NCI-H187 treated with DMSO at 0.1 percent for 48 hours (cell line): ENCODE measurements at places on chromosomes 7 and 10.

DNA sequence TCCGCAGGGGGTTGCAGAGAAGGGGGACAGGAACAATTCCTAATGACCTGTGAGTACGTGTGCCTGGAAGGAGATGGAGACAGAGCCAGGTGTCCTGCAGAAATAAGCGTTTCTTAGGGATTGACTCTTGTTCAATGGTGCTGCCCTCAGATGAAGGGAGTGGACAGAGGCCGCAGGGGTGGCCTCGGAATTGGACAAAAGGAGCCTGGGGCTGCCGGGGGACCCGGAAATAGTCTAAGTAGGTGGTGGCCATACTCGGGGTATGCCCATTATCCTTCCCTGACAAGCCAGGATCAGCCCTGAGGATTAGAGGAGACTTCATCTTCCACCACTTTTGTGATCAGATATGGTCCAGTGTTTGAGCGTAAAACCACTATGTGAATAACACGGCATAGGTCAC lies 39.2 kb downstream of the ELFN1 start:
- DNase-seq, result no peak

DNA sequence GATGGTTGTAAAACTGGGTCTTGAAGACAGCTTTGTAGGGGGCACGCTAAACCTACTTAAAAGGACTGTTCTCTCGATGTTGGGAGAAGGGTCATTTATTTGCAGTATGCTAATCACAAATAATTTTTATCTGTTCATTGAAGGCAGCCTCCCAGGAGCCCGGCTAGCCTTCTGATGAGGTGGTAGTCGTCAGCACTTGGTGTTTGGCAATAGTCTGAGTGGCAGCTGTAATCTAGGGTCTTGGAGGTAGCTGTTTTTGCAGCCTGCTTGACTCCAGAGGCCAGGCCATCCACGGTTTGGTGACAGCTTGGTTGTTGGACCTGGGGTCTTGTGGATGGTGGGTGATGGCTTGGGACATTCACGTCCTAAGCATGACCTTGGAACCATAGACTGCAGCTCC lies 2.2 kb downstream of the GTF2IRD1 start:
- DNase-seq, result no peak

GRCh38 chr10:124063750-124064603 lies 29.4 kb downstream of the CHST15 start:
- no peak for DNase-seq

DNA sequence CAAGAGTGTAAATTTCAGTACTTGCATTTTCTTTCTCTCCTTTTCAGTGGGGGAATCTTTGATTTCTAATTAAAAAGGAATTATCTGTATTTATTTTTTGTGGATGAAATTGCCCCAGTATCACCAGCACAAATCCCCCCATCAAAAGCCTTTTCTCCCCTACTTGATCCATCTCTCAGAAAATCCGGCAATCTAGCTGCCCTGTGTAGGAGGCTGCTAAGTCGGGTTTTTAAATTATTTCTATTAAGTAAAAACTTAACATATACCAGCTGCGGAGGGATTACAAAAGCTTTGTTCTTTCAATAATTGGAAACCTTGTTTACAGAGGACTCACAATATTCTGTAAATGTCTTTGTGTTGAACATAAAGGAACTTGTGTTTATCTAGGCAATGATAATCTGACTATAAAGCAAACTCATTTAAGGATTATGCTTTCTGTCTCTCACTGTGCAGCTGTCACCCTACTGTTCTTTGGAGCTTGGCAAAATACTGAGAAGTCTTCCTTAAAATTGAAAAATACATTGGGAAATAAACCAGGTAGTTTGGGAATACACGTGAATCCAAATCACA lies 177.4 kb upstream of the PRR15 start:
- no peak for DNase-seq

GRCh38 chr10:132876993-132877431 lies 65.4 kb downstream of the CFAP46 start:
- no peak for DNase-seq

- DNase-seq, result no peak
Observed at GRCh38 chr7:33050535-33051318, 11.8 kb downstream of the NT5C3A start.

- no peak for DNase-seq
Observed at GRCh38 chr7:88455696-88456095, 149.0 kb upstream of the STEAP4 start.

- no peak for DNase-seq
Observed at GRCh38 chr7:111262293-111263116, 171.6 kb downstream of the LRRN3 start.

- DNase-seq, result no peak
Observed at GRCh38 chr10:21468086-21468485, 57.4 kb downstream of the SKIDA1 start.

DNA sequence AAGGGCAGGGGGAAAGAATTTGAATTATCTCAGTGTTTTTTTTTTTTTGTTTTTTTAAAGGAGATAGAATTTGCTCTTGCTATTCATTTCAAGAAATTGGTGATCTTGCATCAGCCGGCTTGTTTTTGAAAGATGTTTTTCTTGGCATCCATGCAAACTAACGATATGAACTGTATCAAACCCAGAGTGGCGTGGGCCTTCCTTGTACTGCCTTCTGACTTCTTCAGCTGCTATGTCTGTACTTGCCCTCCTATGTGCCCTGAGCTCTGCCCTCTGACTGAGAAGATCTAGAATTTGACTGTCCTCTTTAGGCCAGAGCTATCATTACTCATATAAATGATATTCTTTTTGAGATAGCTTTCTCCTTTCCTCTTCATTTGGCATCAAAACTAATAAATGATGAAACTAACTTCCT lies 183.1 kb downstream of the EXOC4 start:
- DNase-seq, result no peak

DNA sequence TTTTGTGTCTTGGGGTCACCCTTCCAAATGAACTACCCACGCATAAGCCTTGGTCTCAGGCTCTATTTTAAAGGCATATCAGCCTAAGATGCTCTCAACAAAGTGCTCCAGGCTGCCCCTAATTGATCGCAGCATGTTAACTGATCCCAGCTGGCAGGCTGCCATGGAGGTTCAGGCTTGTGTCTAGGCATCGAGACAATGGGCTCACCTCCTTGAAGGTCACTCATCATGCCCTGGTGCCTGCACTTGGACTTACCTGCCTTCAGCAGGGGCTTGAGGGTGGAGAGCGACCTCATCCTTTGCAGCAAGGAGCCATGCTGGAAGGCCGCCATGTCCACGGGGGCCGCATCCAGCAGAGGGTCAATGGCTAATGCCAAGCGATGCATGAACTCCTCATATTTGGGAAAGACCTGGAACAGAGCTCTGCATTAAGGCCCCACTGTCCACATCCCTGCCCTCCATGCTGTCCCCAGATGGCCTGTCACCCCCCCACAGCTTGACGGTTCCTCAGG lies 17.8 kb downstream of the PYROXD2 start:
- no peak for DNase-seq

DNA sequence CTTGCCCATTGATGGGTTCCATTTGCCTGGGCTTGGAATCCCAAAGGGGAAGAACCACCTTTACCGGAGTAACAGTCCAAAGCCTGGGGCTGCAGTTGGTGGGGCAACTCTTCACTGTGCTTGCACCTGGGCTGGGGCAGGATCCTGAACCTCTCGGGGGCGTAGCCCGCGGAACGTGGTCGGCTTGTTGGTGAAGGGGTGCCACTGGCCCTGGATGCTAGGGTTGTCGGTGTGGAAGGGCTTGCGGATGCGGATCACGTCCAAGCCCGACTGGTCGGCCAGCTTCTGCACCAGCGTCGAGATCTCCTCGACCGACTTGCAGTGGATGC lies 710 bp downstream of the MRPL43 start:
- DNase-seq, result no peak

DNA sequence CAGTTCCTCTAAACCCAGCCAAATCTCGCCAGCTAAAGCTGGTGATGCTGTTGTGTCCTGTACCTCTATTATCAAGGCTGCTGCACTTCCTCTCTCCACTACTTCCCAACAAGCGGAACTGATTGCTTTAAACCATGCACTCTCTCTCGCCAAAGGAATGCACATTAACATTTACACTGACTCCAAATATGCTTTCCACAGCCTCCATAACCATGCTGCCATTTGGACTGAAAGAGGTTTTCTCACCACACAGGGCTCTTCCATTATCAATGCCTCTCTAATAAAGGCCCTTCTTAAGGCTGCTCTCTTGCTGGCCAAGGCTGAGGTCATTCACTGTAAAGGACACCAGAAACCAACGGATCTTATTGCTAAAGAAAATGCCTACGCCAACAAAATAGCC lies 11.4 kb upstream of the LRRC61 start:
- DNase-seq, result no peak

DNA sequence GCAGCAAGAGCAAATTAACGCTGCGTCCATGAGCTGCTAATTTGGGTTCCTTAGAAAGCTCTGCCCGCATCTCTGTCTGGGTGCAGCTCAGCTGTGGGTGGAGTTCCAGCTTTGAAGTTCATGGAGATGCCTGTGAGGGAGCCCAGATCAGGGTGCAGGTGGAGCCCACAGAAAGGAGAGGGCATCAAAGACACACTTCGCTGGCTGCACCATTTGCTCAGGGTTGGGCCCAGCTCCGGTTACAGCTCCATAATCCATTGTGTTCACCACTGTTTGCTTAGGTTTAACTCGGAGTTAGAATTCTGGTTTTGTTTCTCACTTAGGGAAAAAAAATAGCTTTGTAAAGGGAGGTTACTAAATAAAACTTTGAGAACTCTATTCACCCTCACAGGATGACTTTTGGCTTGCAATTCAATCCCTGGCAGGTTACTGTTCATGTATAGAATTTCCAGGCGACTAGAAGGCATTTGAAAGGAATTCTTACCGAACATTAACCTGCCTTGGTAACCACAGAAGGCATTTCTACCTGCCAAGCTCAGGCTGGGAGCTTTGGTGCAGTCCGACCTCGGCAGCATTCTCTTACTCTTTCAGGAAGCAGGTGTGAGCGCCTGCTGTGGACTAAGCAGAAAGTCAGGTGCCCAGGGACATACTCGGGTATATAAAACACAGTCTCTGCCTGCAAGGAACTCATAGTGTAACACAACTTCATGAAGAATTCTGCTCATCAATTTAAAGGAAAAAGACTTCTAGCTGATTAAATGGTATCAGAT lies 179.5 kb upstream of the RNF32 start:
- peak; percentile 47 for DNase-seq

DNA sequence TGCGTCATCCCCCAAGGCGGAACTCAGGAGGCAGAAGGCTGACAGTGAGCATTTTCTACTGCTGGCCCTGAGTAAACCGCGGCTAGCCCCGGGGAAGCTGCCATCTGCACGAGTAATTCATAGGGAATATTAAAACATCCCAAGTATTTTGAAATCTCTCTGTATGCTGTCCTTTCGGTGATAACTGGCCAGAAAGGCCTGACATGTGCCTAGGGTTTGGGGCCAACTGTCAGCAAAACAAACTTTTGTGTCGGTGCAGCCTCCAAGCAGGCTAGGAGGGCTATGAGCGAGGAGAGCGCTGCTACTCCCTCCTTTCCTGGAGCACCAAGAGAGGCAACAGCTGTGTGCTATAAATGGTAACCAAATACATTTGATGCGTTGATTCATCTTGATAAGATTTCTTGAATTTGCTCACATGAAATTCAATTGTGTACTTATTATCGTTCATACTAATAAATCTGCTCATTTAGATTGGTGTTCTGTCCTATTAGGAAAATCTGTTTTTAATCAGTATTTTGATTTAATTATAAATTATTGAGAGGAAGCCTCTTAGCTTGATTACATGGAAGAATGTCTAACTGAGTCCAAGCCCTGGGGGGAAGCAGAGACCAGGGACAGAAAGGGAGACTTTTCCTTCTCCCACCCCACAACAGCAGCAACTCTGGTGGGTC lies 124.4 kb upstream of the NPS start:
- DNase-seq, result no peak

GRCh38 chr7:134495546-134495945 lies 31.8 kb upstream of the AKR1B10 start:
- no peak for DNase-seq

DNA sequence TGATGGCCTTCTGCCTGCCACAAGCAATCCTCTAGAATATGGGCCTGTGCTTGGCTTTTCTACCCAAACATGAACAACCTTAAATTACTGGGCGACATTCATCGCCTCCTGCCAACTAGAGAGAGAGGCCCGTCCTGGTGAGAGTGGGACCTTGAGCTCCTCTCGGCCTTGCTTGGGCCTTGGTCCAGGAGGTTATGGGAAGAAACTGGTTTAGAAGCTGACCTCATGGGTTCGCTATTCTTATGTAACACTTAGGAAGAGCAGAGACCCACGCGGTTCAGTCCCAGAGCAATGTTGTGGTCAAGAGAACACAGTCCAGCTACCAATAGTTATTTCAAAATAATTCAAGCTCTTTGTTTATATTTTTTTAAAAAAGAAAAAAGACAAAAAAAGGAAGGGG lies 176.3 kb upstream of the ZNF32 start:
- DNase-seq, result no peak

DNA sequence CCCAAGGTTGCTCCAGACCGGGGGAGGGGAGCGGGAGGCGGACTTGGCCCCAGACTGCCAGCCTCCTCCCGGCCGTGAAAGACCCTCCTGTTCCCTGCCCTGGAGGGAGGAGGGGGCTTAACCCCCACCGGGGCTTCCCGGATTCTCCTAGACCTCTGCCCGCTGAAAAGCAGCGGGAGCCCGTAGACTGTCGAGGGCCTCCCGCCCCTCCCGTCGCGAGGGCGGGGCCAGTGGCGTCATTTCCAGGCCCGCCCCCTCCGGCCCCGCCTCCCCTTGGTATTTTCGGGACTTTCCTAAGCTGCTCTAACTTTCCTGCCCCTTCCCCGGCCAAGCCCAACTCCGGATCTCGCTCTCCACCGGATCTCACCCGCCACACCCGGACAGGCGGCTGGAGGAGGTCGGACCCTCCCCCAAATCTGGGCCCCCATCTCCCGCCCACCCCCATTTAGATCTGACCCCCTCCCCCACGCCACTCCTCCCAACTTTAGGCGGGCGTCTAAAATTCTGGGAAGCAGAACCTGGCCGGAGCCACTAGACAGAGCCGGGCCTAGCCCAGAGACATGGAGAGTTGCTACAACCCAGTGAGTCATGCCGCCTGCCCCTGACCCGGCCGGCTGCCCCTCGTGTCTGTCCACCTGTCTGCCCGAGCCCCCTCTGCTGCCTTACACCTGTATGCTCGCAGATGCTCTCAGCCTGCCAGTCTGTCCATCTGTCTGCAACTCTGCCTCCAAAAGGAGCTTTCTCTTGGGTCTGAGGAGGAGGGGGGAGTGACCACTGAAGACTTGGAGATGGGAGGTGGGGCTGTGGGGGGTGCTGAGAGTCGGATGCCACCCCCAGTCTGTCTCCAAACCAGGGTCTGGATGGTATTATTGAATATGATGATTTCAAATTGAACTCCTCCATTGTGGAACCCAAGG lies at the start of gene NFKB2:
TSS of gene NFKB2 (plus strand) at position 306 of the 917 bp plus-strand sequence. CDS start at position 561, 255 bp downstream.
- DNase-seq, result no peak

DNA sequence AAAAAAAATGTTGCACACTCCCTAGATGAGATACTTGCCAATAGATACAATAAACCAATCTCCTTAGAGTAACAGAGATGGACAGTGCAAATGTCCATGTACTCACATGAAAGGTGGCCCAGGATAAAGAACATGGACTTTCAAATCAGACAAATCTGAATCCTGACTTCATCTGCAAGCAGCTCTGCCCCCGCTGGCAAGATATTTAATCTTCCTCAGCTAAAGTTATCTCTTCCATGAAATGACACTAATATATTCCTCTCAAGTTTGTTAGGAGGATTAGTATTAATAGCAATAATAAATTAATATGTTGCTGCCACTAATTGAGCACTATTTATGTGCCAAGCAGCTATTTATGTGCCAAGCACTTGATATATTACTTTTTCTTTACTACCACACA lies 148.6 kb upstream of the YAE1 start:
- DNase-seq, result no peak

- DNase-seq, result no peak
Observed at GRCh38 chr10:117502421-117503243, 39.9 kb upstream of the EMX2 start.

GRCh38 chr10:117830205-117830604 lies 216.5 kb downstream of the RAB11FIP2 start:
- DNase-seq, result no peak

- DNase-seq, result no peak
Observed at GRCh38 chr10:19659920-19660655, 156.1 kb upstream of the PLXDC2 start.
